ENCODE measurements at places on chromosomes 2 and 18.

GRCh38 chr2:28320371-28320770, 72.3 kb upstream of the FOSL2 start:
- no peak for DNase-seq

- DNase-seq = no peak
Measured at GRCh38 chr18:55485666-55486065, 102.3 kb downstream of the TCF4 start.

DNA sequence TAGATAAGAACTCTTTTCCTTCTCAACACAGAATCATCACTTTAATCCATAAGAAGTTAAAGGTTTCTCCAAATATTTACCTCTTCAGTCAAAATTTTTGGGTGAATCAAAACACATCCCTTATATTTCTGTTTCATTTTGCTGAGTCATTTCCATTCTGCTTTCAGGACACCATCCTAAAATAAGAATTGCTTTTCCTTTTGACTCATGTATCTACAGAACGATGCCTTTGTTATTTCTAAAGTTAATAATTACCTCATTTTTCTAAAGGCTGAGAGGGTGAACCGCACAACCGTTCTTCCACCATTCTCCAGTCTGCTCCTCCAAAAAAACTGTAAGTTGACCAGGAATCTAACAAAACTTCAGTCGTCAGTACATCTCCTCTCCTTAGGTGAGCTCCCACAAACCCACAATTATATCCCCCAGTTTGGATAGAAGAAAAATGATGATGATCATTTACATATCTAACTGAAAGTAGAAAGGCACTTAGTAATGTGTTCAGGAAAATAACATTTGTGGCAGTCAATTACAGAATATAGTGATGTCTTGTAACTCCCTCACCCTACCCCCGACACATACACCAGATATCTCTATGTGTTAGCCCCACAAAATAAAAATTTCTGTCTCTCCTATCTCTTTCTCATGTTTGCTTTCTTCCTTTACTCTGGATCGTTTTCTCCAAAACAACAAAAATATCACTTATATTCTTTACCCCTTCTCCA, 162.5 kb downstream of the RAD51AP2 start:
- no peak for DNase-seq

DNA sequence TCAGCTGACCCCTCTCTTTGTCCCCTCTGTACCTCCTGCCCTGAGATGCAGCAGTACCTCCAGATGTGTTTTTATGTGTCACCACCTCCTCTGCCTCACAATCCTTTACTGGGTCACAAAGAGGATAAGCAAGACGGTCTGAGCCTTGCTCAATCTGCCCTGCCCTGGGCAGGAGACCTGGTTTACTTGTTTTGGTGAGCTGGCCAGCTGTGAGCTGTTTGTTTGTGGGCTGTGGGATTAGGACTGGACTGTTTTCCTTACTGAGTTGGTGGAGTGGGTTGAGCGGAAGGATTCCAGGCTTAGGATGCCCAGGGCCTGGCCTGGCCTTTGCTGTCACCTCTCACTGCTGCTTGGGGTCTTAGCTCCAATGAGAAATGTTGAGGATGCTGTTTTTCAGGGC, 299.5 kb downstream of the SRBD1 start:
- no peak for DNase-seq

- no peak for DNase-seq
Measured at GRCh38 chr18:61398961-61399705, 65.9 kb downstream of the CDH20 start.

- no peak for DNase-seq
Measured at GRCh38 chr2:21944536-21944935, 820.8 kb downstream of the TDRD15 start.

DNA sequence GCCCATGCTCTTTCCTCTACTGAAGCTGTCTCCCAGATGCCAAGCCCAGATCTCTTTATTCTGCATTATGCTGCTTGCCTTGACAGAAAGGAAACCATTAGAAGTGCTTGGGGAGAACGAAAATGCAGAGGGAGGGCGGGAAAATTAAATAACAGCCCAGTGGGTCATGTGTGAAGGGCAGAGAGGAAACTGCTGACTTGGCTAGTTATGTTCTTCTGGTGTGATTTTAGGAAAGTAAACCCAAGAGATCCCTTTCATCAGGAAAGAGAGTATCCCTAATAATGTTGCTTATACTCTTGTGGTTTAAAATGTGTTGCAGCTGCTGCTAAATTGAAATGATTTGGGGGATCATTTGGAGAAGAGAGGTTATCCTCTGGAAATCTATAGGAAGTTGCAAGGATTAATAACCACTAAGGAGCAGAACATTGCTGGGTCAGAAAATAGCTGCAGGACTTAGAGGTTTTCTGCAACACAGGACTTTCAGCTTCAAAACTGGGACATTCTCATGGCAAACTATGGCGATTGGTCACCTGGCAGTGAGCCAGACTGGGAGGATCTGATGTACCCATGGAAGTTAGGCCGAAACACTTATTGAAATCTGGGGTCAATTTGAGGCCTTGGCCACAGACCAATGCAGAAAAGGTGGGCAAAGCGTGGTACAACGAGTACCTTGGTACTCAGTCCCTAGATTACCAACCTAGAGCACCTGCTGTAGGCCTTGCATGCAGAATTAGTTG, 172.2 kb downstream of the TMEM247 start:
- no peak for DNase-seq

GRCh38 chr2:46434851-46435273, 44.5 kb upstream of the TMEM247 start:
- no peak for DNase-seq

DNA sequence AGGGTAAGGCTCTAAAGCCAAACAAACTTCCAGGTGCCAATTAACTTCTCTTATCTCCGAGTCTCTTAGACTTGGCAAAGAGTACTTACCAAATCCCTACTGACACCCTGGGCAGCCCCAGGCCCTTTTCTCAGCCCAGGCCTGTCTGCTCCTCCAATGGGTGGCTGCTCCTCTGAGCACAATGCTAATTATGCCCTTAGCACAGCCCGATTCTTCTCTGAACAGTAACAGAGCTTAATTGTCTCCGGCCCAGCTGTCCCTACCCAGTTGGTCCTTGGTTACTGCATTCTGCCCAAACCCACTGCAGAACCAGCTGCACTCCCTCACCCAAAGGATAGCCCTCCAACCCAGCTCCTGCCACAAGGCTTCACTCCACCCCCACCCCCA, 110.3 kb downstream of the SMAD7 start:
- DNase-seq = no peak

- DNase-seq = no peak
Measured at GRCh38 chr2:195733831-195734230, 76.8 kb downstream of the SLC39A10 start.

DNA sequence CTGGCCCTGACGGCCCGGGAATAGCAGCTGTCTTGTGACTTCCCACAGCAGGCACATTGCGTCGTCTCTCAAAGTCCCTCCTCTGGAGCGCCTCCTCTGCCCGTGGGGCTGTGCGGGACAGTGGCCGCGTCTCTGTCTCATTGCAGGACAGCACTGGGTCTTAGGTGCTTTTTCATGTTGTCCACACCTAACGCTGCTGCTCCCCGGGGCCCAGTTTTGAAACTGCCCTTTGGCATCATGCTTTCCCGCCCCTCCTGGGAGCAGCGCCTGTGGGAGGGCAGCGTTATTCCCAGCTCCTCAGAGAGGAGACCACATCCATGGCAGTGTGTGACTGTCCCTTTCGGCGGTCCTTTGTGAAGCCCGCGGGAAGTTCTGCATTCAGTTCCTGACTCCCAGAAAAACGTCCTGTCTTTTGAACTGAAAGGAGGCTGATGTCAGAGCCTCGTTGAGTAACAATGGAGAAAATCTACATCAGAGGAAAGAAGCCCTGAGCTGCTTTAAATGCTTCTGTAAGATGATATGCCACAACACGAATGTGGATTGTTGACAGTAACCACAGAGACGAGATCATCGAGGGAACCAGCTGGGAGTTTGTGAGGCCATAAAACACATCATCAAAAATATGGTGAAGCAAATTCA, 226.0 kb downstream of the FAM210A start:
- no peak for DNase-seq

GRCh38 chr2:162298669-162299335, 19.7 kb downstream of the IFIH1 start:
- no peak for DNase-seq

DNA sequence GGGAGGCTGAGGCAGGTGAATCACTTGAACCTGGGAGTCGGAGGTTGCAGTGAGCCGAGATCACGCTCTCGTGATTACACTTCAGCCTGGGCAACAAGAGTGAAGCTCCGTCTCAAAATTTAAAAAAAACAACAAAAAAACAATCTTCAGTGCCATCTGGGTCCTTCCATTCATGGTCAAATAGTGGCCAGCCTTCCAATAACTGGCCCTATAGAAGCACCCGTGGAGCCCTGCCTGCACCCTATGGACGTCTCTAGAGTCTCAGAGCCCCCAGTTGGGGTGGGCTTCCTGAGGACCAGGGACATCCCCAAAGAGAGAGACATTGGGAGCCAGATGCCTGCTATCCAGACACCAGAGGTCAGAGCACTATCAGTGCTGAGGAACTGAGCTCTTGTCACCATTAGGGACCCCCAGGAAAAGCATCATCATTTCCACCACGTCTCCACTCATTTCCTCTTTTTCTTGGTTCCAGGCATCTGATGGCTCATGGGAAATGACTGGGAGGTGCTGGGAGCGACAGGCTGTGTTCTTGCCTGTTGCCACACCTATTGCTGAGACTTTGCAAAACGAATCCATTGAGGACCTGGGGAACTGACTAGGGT, 9.4 kb downstream of the NEU2 start:
- no peak for DNase-seq

GRCh38 chr2:109046925-109047508, 58.0 kb upstream of the EDAR start:
- DNase-seq = no peak

DNA sequence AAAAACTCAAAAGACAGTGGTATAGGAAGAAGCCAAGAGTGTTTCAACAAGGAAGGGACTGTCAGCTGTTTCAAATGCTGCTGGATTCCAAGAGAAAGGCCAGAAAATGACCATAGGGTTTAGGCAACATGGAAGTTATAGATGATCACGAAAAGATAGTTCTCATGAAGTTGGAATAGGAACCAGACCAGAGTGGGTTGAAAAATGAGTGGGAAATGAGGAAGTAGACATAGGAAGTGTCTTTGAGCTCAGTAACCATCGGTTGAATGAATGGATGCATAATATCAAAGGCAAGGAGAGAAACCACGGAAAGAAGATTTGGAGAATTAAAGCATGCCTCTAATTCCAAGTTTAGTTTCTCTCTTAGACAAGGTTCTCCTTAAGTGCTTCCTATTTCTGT, 1.3 kb downstream of the NCAPH start:
- DNase-seq = no peak

DNA sequence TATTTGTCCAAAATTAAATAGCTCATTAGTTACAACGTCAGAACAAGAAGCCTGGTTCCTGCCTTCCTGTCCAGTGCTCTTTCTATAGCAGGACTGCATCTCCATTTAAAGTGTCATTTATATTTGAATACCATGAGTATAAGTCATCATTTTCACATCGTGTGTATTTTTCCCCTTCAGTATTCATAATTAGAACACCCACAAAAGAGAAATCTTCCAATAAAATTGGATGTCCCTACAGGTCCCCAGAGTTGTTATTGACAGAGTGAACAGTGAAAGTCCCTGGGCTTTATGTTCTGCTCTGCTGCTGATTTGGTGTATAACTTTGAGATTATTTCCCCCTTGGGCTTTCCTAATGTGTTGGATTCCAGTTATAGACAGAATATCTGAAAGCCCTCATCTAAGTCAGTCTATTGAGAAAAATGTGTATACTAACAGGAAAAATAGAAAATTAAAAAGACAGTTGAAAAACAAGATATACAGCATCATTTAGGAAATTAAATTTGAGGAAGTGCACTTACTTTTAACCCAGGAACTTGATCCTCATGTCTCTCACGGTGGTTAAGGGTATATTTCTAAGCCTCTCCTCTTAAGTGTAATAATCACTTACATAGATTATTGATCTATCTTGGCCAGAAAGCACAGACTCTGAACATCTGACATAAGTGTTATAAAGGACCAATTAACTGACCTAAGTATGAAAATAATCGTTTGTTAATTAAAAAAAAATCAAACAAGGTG, 15.2 kb upstream of the REV1 start:
- no peak for DNase-seq

DNA sequence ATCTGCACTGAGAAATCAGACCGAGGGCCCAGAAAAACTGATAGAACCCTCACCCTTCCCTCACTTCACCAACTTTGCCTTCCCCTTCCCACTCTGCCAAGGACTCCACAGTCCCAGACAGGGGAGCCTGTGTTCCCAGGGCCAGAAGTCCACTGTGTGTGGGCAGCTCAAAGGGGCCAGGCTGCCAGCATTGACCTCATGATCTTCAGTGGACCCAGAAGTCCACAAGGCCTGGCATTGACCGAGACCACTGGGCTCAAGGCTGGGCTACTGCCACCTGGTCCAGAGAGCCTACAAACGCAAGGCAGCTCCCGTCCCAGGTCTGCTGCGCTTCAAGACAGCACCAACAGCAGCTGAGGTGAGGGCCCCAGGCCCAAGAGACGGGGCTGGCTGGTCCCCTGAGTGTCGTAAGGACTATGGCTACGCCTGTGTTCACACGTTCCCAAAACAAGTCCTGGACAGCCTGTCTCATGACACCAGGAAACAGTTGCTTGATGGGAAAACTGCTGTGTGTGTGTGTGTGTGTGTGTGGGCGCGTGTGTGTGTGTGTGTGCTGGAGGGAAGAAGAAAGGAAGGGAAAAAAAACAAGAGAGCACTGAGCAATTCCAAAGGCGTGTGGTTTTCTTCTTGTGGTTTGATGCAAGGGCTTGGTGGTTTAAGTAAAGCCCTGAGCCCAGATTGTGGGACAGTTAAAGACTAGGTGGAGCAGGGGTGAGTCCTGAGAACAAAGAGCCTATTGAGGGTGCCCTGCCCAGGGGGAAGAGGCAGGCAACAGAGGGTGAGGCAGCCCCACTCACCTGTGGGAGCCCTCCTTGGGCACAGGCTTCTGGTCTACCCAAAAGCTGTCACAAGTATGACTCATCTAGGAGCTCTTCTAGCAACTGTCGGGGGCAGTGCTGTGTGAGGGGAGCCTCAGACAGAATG, 46.6 kb upstream of the ZBTB7C start:
- DNase-seq = peak; percentile 56

DNA sequence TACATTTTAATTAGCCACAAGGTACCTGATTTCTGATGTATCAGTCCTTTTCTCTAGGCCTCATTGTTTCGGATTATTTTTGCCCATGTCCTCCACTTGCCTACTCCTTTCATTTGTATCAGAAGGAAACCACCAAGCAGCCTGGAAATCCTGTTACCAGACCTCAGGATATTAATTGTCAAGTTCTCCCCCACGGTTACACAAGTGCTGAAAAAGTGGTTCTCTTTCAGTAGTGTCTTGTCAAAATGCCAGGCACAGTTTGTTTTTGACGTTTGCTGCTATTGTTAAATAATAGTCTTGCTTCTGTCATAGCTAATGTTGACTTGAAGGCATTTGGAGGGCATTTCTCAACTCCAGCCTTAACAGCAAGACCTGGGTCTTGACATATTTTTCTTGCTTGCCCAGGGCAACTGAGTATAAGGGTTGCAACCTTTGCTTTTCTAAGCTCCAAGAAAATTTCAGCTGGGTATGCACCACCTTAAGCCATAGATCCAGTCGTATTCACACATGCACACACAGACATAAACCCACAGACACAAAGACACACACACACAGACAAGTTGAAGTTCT, 31.0 kb downstream of the INSIG2 start:
- DNase-seq = no peak

GRCh38 chr2:237471438-237472186, 15.4 kb upstream of the MLPH start:
- DNase-seq = no peak

- DNase-seq = no peak
Measured at GRCh38 chr2:169849710-169850109, 22.5 kb downstream of the UBR3 start.

GRCh38 chr2:146544701-146545100, 1300.1 kb upstream of the ACVR2A start:
- no peak for DNase-seq

- DNase-seq = no peak
Measured at GRCh38 chr2:68662466-68662865, 19.1 kb downstream of the PROKR1 start.

Measured in CD8-positive, alpha-beta memory T cell (primary cell).